ENCODE measurements at places on chromosomes 4 and X. TPM values are rescaled to one million over a fixed set of nuclear protein-coding genes. Genes with fewer than 3 reads are reported as not detected.

The SPCS3 gene
- 165 TPM for total RNA-seq

The PHEX gene
- 22.3 TPM for total RNA-seq

The SSX1 gene
- not detected for total RNA-seq

The NPY1R gene
- not detected for total RNA-seq

The SLC30A9 gene
- 52.3 TPM for total RNA-seq

The NOX1 gene
- total RNA-seq = not detected

The UBA1 gene
- total RNA-seq = 227 TPM

The GLUD2 gene
- total RNA-seq = 0.14 TPM

The CCKAR gene
- total RNA-seq = not detected

The INTU gene
- 0.32 TPM for total RNA-seq

The CYTL1 gene
- total RNA-seq = not detected

The TCEAL7 gene
- total RNA-seq = not detected

The CPZ gene
- not detected for total RNA-seq

The RNF150 gene
- total RNA-seq = 0.08 TPM

The STS gene
- total RNA-seq = 1.3 TPM

The LANCL3 gene
- 0.04 TPM for total RNA-seq

The SRP72 gene
- 211 TPM for total RNA-seq

The RAB9B gene
- total RNA-seq = 0.60 TPM

The HDAC6 gene
- total RNA-seq = 45.3 TPM
